ENCODE measurements at places on chromosomes 5 and 9.

GRCh38 chr9:23011669-23012068 is 565.0 kb downstream of the DMRTA1 start:
- DNase-seq, result no peak

DNA sequence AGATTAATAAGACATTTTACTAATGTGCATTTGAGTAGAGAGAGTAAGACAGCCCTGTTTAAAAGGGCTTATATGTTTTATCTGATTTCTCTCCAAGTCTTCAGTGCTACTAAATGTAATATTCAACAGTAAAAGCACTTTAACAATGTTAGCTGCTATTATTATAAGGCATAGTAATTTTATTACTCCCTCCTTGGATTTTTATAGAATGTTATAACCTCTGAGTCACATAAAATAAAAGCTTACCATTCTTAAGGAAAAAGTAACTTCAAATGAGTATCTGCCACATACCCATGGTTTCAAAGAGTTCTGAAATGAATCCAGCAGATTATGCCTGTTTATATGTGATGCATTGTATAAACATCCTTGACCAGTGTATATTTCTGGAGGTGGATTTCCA is 19.0 kb downstream of the SPDL1 start:
- no peak for DNase-seq

GRCh38 chr5:75668445-75668844 is 48.8 kb downstream of the POC5 start:
- DNase-seq, result no peak

- no peak for DNase-seq
Observed at GRCh38 chr9:27356446-27356845, 59.5 kb upstream of the EQTN start.

All from GOT3 (cell line).